ENCODE measurements at places on chromosomes 1 and 21.
A peak's percentile ranks its signal among the peaks of the same experiment; 100 is the strongest.

DNA sequence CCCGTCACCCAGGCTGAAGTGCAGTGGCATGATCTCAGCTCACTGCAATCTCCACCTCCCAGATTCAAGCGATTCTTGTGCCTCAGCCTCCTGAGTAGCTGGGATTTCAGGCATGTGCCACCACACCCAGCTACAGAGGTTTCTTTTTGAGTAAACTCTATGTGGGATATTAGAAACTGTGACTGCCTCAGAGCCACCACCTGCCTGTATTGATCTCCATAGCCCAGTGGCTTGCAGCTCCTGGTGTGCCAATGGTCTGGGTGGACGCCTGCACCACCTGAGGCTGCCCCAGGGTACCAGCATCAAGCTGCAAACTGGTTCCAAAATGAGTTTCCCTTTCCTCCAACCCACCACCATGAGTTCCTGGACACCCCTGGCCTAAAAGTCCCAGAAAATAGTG lies 89.7 kb upstream of the SLC44A3 start:
- DNase-seq: no peak

GRCh38 chr1:162384601-162385279 lies 3.2 kb downstream of the C1orf226 start:
- no peak for DNase-seq

GRCh38 chr1:113459279-113459678 lies 69.0 kb downstream of the MAGI3 start:
- no peak for DNase-seq

DNA sequence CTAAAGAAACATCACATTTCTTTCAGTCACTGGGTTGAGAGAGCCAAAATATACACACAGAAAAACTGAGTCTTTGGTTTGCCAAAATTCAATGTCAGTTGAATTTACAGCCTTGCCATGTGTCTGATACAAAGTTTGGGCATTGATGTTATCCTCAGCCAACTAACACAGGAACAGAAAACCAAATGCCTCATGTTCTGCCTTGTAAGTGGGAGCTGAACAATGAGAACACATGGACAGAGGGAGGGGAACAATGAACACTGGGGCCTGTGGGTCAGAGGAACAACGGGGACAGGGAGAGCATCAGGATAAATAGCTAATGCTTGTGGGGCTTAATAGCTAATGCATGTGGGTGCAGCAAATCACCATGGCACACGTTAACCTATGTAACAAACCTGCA lies 39.6 kb upstream of the C21orf91 start:
- DNase-seq: no peak

DNA sequence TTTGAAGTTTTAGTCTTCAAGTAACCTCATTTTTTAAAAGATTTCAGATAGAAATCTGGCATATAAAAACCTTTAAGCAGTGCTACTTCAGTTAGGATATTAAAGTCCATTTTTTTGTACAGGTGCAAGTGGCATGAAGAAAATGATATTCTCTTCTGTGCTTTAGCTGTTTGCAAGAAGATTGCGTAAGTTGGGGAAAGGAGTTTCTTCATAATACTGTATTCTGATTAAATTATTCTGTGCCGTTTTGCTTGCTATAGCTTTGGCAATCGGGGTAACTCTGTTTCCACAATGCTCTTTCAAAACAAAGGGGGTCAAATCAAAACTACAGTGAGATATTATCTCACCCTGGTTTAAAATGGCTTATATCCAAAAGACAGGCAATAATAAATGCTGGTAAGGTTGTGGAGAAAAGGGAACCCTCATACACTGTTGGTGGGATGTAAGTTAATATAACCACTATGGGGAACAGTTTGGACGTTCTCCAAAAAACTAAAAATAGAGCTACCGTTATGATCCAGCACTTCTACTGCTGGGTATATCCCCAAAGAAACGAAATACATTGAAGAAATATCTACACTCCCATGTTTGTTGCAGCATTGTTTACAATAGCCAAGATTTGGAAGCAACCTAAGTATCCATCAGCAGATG lies 27.1 kb downstream of the MAEL start:
- DNase-seq: no peak

GRCh38 chr1:172430128-172430454 lies 9.6 kb downstream of the C1orf105 start:
- DNase-seq: no peak

GRCh38 chr1:2276803-2277580 lies 48.9 kb downstream of the SKI start:
- DNase-seq: no peak

- no peak for DNase-seq
These were observed 66.3 kb upstream of the PPP2R5A start for GRCh38 chr1:212218911-212219310.

GRCh38 chr1:43564551-43565348 lies 34.1 kb downstream of the PTPRF start:
- no peak for DNase-seq

DNA sequence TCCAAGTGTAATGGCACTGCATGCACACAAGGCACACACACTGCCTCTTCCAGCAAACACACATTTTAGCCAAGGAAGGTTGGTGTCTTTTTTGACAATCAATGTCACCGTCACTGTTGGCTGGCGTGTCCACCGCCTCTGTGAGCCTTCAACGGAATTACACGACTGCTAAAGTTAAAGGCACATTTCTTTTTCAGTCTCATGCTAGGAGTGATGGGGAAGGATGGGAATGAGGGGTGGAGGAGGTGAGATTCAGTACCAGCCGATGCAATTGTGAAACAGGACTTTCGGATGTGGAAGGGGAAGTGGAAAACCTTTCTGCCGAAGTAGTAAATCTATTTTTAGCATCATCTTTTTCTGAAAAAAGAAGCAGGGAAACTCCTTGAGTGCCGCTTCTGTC lies 1.4 kb downstream of the ELAVL4 start:
- DNase-seq: no peak

DNA sequence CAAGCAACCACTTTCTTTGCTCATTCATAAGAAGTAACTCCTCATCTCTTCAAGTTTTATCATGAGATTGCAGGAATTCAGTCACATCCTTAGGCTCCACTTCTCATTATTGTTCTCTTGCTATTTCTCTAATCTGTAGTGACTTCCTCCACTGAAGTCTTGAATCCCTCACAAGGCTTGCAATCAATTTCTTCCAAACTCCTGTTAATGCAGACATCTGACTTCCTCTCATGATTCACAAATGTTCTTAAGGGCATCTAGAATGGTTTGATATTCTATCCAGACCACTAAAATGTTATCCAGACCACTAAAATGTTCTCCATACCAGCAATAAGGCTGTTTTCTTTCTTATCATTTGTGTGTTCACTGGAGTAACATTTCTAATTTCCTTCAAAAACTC lies 528.1 kb downstream of the DPYD start:
- DNase-seq: no peak

- DNase-seq: no peak
These were observed 423.9 kb upstream of the USP24 start for GRCh38 chr1:55639051-55639450.

GRCh38 chr1:204417074-204417997 lies 5.7 kb upstream of the PPP1R15B start:
- no peak for DNase-seq

- no peak for DNase-seq
These were observed 657 bp upstream of the LIN9 start for GRCh38 chr1:226309398-226310244.

DNA sequence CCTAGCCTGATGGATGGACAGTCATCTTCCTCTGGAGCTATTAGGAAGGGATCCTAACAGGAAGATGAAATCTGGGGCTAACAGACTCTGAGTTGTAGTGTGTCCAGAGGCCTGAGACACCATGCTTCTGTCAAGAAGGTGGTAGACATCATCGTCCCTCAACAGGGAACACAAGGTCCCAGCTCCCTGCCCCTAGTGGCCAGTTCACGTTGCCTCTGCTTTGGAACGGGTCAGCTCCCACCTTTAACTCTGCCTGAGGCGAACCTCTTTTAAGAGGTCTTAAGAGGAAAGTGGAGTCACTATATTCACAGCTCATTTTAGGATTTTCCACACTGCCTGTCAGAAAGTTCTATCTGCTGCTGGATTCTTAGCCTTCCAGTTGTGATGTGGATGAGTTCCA lies 28.3 kb downstream of the LRRC71 start:
- DNase-seq: no peak

GRCh38 chr1:184664042-184664660 lies 90.5 kb downstream of the EDEM3 start:
- peak; percentile 15 for DNase-seq

- DNase-seq: no peak
These were observed 56.7 kb upstream of the PUM1 start for GRCh38 chr1:31122101-31122735.

DNA sequence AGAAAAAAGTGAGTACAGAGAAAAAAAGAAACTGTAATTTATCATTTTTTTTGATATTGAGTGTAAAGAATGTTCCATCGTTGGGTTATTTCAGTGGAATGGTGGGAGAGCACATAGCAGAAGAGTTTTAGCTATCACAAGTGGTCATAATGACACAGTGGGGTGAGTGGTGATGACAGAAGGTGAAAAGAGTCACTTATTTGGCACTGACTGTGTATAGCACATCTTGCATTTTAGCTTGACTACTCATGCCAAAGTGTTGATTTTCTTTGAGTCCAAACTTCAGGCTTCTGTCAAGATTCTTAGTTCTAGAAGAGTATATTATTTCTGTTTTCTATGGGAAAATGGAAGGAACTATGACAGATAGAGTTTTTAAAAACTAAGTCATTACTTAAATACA lies 261.2 kb downstream of the GRIK1 start:
- no peak for DNase-seq

DNA sequence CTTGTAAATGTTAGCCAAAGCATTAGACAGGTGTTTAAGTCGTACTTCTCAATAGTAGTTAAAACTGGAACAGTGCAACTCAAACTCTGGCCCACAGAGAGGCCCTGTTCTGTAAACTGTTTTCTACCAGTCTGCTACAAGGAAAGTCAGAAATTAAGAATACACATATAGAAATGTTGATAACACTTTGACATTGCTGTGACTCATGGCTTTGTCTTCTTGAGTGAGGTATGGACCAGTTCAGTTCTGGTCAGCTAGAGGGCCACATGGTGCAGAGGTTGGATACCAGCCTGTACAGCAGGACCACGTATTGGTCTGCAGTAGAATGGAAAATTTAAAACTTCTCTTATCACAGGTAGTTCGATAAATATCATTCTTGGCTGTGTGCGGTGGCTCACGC lies 22.3 kb downstream of the ZBTB8B start:
- DNase-seq: no peak

DNA sequence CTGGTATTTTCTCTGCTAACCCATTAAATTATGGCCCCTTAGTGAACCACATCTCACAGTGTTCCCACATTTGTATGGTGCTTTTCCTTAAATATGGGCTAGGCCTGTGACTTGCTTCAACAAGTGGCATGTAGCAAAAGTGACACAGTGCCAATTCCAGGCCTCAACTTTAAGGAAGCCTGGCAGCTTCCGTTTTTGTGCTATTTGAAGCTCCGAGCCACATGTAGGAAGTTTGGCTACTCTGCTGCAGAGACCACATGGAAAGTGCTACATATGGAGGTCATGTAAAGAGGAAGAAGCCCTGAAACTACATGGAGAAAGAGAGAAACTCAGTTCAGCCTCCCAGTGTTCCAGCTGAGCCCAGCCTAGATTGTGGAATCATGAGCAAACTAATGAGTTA lies 28.5 kb upstream of the DR1 start:
- DNase-seq: no peak

DNA sequence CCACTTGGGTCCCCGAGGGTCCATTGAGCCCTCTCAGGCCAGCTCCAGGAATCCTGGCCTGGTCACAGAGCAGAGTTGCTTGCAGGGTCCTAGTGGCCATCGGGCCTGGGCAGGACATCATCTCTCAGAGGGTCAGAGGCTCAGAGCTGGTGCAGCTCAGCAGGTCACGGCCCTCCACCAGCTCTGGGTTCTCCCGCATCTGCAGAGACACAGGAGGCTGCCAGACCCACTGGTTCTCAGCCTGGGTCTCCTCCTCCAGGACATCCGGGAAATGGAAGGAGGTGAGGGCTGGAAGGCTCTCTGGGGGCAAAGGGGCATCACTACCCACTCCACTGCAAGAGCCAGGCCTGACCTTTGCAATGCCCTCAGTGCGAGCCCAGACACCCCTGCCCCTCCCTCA lies 6.5 kb downstream of the TMEM54 start:
- DNase-seq: no peak

DNA sequence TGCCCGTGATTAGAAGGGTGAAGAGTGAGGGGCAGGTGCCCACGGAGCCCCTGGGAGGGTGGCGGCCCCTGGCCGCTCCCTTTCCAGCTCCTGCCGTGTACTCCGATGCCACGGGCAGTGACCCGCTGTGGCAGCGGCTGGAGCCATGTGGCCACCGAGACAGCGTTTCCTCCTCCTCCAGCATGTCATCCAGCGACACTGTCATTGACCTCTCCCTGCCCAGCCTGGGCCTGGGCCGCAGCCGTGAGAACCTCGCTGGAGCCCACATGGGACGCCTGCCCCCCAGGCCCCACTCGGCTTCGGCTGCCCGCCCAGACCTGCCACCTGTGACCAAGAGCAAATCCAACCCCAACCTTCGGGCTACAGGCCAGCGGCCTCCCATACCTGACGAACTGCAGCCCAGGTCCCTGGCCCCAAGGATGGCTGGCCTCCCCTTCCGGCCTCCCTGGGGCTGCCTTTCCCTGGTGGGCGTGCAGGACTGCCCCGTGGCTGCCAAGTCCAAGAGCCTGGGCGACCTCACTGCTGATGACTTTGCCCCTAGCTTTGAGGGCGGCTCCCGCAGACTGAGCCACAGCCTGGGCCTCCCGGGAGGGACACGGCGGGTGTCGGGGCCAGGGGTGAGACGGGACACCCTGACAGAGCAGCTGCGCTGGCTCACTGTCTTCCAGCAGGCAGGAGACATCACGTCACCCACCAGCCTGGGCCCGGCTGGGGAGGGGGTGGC lies 22.0 kb downstream of the PANK4 start:
- DNase-seq: no peak
